ENCODE measurements at places on chromosomes 13 and 19.

DNA sequence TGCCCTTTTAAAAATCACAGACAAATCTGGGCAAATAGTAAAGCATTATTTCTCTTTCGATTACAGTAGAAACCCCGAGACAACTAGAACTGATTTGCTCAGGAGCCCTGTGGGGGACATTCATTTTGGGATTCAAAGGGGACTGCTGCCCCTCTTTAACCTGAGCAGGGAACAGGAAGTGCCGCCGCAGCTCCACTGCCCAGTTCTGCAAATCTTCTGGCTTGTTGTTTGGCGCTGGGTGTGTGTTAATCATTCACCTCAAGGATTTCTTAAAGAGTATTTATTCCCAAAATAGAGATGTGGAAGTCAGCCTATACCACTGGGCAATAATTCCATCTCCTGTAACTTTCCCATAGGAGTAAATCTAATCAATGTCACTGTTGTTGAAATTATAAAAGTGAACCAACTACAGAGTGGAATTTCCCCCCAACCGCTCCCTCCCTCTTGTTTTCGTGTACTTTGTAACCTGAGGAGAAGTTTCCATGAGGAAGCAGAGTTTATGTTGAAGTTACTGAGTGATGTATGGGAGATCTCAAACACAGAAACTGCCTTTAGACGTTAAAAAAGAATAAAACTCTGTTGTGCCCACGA, 515.8 kb downstream of the KLF12 start:
- DNase-seq = no peak

- DNase-seq = no peak
These were observed 25.3 kb downstream of the COG3 start for GRCh38 chr13:45490068-45490467.

GRCh38 chr13:36528105-36528504, 95.8 kb downstream of the CCNA1 start:
- no peak for DNase-seq

DNA sequence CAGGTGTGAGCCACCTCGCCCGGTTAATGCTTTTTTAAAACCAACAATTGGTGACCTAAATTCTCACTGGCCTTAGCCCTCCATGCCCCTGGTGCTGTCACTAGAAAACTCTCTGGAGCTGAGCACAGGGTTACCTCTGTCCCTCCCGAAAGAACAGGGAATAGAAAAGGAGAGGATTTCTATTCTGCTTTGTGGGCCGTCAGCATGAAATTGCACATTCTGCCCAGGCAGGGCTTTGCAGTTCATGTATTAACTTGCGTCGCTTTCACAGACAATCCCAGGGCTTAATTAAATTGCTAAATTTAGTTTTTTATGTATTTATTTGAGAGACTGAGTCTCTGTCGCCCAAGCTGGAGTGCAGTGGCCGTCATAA, 583 bp upstream of the ZNF480 start:
- DNase-seq = no peak

- no peak for DNase-seq
These were observed 1.9 kb downstream of the CDK8 start for GRCh38 chr13:26255691-26256277.

Measured in stimulated activated CD8-positive, alpha-beta memory T cell treated with anti-CD3 and anti-CD28 coated beads, Interleukin-7, amount 100 ng/mL, for 4 hours (primary cell).